Ammon's horn (tissue), 1 donor: ENCODE measurements at places on chromosomes 2 and 18.

GRCh38 chr2:23553561-23553960 lies 168.6 kb downstream of the KLHL29 start:
- DNase-seq, result no peak

DNA sequence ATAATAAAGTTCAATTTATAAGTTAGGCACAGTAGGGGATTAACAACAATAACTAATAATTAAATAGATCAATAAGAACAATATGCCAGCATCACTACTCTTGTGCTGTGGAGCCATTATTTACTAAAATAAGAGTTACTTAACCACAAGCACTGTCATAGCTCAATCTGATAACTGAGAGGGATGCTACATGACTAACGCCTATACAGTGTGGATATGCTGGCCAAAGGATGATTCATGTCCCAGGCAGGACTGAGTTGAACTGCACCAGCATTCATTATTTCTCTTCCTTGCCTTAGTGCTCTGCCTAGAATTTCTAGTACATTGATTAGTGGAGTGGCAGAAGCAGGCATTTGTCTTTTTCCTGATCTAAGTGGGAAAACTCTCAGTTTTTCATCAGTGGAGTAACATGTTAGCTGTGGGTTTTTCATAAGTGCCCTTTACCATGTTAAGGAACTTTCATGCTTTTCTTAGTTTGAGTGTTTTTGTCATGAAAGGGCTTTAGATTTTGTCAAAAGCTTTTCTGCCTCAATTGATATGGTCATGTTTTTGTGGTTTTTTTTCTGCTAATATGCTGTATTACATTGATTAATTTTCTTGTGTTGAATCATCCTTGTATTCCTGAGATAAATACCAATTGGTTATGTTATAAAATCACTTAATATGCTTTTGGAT lies 21.7 kb downstream of the KIAA1328 start:
- DNase-seq, result peak; percentile 35

- no peak for DNase-seq
Measured at GRCh38 chr2:135980434-135981079, 4.9 kb downstream of the DARS1 start.

- peak; percentile 35 for DNase-seq
Measured at GRCh38 chr2:17918789-17919188, 40.3 kb downstream of the KCNS3 start.

DNA sequence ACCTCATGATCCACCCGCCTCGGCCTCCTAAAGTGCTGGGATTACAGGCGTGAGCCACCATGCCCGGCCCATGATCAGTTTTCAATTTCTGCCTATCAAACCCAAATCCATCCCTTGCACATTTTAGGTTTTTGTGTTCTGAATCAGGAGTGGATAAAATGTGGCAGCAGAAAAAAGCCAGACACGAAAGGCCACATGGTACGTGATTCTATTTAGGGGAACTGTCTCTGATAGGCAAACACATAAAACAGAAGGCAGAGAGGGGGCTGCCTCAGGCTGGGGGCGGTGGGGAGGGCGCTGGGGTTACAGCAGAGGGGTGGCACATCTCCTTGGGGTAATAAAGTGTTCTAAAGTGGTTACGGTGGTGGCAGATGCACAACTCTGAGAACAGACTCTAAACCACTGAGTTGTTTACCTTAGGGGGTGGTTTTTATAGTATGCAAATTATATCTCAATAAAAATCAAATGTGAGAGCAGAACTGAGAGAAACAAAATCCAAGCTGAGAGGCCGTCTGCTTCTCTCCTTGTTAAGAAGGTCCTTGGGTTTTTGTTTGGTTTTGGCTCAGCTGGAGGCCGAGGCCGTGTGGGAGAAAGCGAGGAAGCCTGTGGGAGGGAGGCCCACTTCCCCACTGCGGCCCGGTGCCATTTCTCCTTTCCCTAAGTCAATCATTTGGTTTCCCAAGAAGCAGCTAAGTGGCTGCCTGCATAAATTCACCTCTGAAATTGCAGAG lies 78.0 kb downstream of the SOWAHC start:
- DNase-seq, result no peak

DNA sequence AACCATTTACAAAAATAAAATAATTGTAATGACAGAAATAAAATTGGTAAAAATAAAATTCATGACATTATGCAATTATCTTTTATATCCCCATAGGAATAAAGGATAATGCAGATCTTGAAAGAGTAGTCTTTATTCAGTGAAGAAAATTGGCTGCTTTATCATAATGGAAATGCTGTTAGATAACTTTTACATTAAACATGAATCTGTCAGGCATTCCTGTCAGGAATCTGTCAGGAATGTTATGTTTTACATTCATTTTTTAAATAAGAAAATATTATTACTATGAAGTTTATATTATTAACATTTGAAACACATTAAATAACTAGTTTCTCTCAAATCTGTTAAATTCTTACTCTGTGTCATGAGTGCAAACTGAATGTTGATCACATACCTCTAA lies 1024.7 kb upstream of the TMEFF2 start:
- DNase-seq, result no peak

- DNase-seq, result no peak
Measured at GRCh38 chr2:99692785-99693184, 203.0 kb upstream of the REV1 start.

DNA sequence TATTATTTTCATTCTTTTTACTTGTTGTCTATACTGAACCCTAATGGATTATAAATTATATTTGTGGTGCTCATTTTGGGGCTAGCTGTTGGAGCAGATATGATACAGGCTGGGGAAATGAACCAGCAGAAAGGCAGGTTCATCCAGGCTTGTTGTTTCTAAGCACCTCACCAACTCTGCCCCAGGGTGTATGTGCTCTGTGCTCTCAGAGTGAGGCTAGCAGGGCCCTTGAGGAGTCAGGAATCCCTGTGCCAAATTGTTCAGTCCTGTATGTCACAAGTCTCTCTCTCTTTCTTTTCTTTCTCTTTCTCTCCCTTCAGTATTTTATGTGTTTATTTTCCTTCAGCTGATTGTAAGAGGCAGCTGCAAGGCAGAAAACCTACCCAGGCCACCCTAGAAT lies 181.1 kb upstream of the DPP10 start:
- no peak for DNase-seq

GRCh38 chr2:237314681-237315080 lies 99.3 kb downstream of the COL6A3 start:
- DNase-seq, result no peak

- no peak for DNase-seq
Measured at GRCh38 chr18:40904295-40904694, 1050.7 kb upstream of the PIK3C3 start.

- no peak for DNase-seq
Measured at GRCh38 chr2:30253873-30254684, 22.7 kb downstream of the LBH start.

DNA sequence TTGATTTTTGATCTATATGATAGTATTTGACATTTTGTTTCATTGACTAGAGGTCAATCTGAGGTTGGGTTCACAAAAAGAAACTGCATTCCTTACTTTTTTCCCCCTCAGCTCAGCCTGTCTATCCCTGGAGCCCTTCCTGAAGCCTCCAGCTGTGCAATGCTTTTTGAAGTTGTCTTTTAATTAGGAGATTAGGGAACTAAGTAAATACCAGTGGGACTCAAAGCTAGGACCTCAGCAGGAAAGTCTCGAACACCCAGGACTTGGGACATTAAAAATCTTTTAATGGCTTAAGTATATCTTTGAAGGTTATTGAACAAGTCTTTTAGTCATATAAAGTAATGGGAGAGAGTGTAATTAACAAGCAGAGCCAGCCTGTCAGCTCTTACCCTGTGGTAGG lies 220.2 kb downstream of the PDE11A start:
- DNase-seq, result no peak

DNA sequence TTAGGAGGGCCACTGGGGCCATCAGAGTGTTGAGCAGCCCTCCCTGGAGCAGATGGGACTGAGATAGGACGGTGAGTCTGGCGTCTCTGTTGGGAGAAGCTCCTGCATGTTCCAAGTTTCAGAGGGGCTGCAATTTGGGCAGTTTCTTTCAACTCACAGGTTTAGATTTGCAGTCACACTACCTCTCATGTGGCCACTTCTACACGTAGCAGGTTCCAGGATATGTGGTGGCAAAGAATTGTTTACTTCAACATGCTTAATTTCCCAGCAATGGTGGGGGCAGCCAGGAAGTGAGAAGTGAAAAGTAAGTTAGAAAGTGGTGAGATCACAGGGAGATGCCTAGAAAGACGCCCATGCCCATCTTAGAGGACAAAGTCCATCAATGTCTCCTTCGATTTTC lies 9.3 kb downstream of the NCK2 start:
- DNase-seq, result no peak

GRCh38 chr2:216911886-216912285 lies 52.0 kb upstream of the TNP1 start:
- no peak for DNase-seq

GRCh38 chr18:64713284-64713683 lies 564.4 kb upstream of the LINC00305 start:
- DNase-seq, result peak; percentile 42

DNA sequence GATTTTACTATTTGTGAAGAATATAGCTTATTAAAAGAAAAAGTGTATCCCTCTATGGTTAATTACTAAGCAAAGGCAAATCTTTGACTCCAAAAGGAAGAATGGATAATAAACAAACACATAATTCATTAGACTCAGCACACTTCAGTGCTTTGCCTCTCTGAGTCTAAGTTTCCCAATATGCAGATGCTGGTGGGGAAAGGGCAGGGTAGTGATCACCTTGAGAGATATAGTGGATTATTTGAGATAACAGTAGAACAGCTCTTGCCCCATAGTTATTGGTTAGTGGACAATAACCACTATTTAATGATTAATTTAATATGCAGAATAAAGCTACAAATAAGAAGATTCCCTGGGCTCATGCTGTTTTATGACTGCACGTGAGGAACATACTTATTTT lies 98.2 kb upstream of the SLC8A1 start:
- DNase-seq, result no peak

DNA sequence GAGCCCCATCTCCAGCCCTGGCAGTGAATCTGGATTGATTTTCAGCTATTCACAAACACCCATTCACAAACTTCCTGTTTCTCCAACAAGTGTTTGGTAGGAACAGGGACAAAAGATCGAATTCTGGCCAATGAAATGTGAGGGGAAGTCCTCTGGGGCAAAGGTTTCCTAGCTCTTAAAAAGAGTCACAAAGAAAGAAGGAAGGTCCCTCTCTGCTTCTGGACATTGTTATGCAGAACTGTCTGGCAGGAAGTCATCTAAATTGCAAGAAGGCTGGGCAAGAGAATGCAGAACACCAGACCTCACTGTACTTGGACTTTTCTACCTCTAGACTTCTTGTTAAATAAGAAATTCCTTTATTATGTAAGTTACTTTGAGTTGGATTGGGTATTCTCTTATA lies 137.3 kb downstream of the CCDC148 start:
- no peak for DNase-seq

- DNase-seq, result no peak
Measured at GRCh38 chr2:23027396-23027795, 357.6 kb upstream of the KLHL29 start.

DNA sequence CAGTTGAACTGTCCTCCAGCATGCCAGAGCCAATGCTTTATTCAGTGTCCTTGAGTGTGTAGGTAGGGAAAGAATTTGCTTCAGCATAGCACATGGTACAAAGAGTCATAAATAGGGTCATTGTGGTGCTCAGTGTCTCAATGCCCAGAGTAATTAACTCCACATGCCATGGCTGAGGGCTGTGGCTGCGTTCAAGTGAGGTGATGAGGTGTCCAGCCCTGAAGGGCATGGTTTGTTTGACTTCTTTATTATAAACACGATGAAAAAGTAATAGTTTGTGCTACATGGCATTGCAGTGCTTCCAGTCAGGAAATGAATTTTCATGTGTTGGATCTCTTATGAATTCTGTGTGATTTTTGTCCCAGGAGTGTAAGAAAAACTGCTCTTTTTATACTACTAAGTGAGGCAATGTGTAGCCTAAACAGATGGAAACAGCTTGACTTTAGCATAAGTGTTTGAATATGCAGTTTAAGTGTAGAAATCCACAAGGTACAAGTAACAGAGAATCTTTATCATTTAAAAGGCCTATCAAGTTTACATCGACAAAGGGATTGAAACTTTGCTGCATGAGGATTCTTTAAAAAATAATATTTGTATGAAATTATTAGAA lies 507.9 kb upstream of the CDH2 start:
- no peak for DNase-seq

DNA sequence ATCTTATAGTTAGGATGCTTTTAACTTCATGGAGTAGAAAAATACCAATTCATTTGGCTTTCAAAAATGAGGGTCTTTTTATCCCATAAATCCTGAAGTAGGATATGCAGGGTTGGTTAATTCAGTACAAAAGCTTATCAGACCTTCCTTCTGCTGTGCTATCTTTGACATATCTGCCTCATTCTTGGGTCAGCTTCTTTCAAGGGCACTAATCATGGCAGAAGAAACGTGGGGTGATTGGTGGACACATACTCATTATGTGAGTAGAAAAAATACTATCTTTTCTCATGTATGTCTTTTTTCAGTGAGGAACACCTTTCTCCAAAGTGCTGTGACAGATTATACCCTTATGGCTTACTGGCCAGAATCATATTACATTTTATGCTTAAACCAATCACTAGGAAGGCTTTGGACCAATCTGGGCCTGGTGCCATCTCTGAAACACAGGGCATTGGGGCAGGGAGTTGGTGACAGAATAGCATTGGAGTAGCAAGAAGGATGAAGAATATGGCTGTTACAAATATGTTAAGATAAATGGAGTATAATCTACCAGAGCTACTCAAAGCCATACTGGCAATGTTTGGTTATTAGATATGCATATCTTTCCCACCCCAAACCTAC lies 10.1 kb downstream of the UGP2 start:
- no peak for DNase-seq

DNA sequence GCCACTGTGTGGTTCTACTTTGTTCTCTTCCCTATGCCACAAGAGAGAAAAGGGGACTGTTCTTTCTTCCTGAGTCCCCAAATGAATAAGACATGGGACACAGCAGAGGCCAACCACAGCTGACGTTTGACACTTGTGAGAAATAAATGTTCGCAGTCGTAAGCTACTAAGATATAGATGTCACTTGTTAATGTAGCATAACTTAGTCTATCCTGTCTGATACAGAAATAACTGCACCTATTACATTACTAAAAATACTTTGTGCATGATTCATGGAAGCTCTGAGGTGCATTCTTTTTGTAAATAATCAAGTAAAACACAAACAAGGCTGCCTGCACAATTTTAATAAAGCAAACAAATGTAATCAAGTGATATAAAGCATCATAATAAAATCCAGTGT lies 148.8 kb downstream of the NBAS start:
- no peak for DNase-seq

- DNase-seq, result no peak
Measured at GRCh38 chr18:38007676-38008330, 442.2 kb upstream of the CELF4 start.

- DNase-seq, result no peak
Measured at GRCh38 chr2:20190876-20191713, 33.8 kb downstream of the SDC1 start.
